ENCODE measurements at places on chromosomes 5 and 9. TPM values are rescaled to one million over a fixed set of nuclear protein-coding genes. Genes with fewer than 3 reads are reported as not detected.

Gene PURA
- 22.2 TPM for total RNA-seq

Gene STPG3
- total RNA-seq = 1.4 TPM

Gene SPINK5
- total RNA-seq = 1.1 TPM

Gene EPB41L4B
- 8.1 TPM for total RNA-seq

Gene ANKDD1B
- 0.24 TPM for total RNA-seq

Gene AGXT2
- not detected for total RNA-seq

Gene BNC2
- 4.3 TPM for total RNA-seq

Gene LCN15
- 0.46 TPM for total RNA-seq

Gene C9orf152
- not detected for total RNA-seq

Gene NKD2
- 4.4 TPM for total RNA-seq

Gene FCN2
- not detected for total RNA-seq

Gene RGMB
- total RNA-seq = 15.4 TPM

Gene FGFR4
- total RNA-seq = 4.3 TPM

Gene MCTP1
- 8.5 TPM for total RNA-seq

DNA sequence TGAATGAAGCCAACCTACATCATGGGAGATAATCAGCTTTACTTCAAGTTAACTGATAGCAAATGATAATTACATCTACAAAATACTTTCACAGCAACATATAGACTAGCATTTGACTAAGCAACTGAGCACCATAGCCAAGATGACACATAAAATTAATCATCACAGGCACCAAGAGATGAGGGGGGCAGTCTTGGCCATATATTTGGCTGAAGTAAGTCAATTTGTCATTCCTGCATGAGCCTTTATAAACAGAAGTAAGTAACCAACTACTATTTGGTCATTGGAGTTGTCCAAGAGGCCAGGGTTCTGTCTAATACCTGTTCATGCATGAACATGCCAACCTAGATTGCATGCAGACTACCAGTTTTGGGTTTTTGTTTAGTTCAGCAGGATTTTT lies 53.6 kb downstream of the PDCD1LG2 start:
- no peak for DNase-seq

DNA sequence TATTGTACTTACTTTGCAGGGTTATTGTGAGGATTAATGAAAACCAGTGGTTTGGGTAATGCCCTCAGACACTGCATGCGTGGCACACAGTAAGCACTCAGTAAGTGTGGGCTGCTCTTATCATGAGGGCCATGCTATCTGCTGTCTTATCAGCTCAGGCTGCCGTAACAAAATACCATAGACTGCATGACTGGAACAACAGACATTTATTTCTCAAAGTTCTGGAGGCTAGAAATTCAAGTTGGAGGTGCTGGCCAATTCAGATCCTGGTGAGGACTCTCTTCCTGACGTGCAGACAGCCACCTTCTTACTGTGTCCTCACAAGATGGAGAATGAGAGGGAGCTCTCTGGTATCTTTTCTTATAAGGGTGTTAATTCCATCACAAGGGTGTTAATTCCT lies 23.9 kb upstream of the SH3PXD2B start:
- no peak for DNase-seq

- no peak for DNase-seq
These were observed 537.8 kb upstream of the BRINP1 start for GRCh38 chr9:119907056-119907455.

GRCh38 chr5:65796269-65796668 lies 74.3 kb downstream of the NLN start:
- DNase-seq = no peak

DNA sequence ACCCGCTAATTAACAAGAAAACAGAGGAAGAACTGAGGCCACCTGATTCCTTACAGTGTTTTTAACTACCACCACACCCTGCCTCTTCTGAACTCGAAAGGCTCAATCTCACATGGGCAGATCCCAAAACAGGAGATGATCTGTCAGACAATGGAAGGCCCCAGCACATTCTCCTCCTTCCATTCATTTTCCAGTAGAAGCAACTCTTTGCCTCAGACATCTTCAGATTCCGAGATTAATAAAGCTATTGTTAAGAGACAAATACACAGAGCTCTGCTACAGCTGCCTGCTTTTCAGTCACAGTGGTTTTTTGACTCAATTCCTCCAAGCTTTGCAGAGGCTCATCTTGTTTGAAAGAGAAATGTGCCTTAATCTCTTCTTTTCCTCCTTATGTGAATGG lies 127.2 kb upstream of the ADAMTSL1 start:
- no peak for DNase-seq

GRCh38 chr5:134245101-134245604 lies 19.3 kb upstream of the PPP2CA start:
- no peak for DNase-seq

DNA sequence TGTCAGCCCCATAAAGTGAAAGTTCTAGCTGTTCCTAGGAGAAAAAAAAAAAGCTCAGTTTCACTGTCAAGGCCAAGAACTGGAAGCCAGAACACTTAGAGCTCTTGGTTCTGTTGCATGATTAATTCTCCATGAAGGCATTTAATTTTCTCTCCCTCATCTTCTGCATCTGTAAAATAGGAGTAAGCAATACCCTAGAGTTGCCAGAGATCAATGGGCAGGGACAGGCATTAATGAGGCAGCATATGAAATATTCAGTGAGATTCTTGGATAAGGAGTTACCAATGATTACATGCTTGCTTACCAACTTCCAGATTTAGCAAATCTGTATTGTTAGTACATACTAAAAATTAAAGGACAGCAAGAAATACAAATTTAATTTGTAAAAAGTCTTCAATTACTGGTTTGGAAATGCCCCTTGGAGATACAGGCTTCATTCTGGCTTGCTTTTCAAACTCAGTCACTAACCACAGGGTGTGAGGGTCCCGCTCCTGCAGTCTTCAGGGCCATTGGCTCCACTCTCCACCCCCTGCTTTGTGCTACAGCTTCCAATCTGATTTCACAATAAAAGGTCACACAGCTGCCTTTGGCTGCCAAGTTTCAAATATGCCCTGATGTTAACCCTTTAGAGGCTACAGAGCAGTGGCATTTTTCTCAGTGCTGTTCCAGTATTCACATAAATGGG lies 624.6 kb downstream of the BNC2 start:
- DNase-seq = no peak

GRCh38 chr9:95181226-95181818 lies 136.2 kb downstream of the FANCC start:
- DNase-seq = no peak

DNA sequence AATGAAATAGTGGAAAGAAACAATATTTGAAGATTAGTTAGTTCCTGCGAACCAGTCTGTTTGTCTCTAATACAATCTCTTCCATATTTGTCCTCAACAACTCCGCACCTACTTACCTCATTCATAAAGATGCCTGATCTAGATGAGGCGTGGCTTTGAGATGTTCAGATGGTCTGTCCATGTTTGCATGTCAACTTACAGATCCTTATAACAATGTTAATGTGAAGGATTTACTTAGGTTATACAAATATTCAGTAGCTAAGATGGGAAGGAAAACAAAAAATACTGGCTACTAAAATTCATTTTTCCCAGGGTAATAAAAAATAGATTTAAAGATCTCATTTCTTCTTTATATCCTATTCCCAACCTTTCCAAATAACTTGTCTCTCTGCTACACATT lies 8.3 kb downstream of the CDC14B start:
- DNase-seq = no peak

DNA sequence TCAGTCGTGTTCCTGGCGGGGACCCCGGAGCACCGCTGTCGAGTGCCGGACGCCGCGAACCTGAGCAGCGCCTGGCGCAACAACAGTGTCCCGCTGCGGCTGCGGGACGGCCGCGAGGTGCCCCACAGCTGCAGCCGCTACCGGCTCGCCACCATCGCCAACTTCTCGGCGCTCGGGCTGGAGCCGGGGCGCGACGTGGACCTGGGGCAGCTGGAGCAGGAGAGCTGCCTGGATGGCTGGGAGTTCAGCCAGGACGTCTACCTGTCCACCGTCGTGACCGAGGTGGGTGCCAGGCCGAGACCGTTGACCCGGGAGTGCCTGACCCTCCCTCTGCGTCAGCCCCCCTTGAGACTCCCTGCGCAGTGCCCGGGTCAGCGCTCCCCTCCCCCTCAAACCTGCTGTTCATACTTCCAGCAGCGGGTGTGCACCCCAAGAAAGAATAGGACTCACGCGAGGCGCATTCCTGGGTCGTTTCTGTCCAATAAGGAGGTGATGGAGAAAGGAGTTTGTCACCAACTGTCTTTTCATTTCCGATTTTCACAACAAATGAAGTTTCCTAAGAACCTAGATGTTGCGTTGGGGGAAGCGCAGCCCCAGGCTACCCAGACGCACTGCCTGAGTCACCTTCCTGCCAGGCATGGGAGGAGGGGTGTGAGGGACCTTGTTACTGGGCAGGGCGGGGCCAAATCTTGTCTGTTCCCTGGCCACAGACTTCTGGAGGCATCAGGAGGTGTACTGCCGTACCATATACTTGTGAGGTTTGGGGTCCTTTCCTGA lies 722 bp downstream of the SLC22A4 start:
- peak; percentile 86 for DNase-seq

GRCh38 chr5:78602400-78602799 lies 46.2 kb downstream of the LHFPL2 start:
- no peak for DNase-seq

- DNase-seq = no peak
These were observed 6.7 kb downstream of the PTGS1 start for GRCh38 chr9:122377241-122378164.

- DNase-seq = no peak
These were observed 13.0 kb upstream of the DEPDC1B start for GRCh38 chr5:60712950-60713349.

DNA sequence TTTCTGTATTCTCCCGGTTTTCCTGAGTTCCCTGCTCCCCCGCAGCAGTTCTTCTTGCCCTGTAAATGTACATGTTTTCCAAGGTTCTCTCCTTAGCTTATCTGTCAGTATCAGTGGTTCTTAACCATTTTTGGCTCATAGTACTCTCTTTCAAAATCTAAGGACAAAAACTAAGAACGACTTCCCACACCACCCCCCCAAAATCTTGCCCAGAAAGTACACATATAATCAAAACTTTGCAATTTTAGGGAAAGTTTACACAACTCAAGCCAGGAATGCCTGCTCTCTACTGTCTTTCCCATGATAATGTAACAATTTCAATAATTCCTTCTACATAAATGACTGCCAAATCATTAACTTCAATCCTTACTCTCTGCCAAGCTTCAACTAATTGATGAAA lies 4.5 kb downstream of the DCAF12 start:
- DNase-seq = no peak

- no peak for DNase-seq
These were observed 186.2 kb downstream of the PJA2 start for GRCh38 chr5:109223531-109223930.

DNA sequence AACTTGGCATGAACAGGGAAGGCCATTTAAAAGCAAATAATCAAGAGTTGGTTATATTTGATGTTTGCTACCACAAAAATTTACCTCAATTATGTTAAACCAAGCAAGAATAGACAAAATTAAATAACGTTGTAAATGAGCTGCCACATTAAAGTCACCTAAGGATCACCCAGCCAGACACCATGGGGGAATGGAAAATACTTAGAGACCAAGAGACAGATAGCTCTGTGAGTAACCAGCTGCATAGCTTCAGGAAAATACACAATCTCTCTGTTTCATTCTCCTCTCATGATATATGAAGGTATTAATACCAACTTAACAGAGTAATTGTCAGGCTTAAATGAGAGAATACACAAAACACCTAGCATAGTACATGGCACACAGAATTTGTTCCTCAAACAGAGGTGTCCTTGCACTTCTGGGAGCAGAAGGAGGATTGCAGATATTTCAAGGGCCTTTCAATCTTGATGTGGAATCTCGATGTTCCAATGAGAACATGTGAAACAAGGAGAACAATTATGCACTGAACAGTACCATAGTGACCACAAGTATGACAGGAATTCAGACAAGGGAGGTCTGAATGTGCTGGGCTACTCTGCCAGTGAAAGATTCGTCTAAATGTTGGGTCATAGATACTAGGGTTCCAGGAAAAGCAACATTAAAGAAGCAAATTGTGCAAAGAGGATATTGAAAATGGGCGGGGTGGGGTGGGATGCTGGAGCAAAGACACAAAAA lies 18.6 kb downstream of the JAKMIP2 start:
- DNase-seq = no peak

DNA sequence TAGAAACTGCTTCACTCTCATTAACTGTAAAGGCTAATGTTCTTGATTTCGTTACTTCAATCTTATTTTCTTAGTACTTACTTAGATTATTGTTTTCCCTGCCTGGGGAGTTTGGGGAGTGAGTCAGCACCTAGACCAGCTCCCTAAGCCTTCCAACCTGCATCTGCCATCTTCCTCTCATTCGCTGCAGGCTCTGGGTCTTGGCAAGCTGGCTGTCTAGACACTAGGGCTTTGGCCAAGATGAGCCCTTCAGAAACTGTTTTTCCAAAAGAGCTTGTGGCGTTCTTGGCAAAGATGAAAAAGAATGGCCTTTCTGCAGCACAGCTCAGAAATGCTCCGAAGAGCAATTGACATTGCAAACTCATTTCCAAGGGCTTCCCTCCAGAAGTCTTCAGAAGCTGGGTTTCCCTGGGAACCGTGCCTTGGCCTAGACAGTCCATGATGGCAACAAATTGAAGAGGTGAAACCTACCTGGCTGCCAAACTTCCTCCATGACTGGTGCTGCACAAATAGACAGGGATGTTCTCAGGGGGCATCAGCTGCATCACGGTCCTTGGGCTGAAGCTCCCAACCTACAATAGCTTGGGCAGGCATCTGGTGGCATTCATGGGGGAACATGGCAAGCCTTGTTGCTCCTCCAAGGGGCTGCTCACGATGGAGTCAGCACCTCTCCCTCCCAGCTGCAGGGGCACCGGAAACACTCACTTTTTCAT lies 76.6 kb downstream of the NSUN2 start:
- DNase-seq = no peak

DNA sequence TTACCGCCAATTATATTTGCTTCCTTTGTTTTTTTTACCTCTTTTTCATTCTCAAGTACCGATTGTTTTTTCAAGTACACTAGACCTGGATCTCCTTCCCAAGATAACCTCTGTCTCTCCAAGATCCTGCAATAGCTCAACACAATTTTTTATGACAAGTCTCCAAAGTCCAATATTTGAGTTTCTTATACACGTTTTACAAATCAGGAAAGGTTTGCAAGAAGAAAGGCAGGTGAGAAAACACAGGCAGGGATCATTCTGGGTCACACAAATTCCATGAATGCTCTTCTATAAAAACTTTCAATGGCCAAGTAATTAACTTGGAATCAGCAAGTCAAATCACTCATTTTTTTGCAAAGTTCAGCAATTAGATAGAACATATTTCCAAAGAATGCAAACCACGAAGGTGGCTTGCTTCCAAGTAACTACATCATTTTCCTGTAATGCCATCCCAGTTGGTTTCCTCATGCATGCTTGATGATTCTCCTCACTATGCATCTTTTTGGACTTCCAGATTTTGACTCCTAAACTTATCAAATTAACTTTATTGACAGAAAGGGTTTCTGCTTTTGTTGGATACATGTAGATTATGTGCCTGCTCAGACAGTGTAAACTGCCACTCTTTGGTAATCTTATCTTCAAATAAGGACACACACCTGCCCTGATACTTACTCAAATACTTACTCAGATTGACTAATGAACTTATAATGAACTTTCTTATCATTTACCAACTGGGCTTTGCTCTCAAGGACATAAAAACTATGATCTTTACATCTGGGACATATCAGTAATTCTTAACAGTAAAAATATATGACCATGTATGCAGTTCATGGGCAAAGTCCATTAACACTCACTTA lies 24.7 kb upstream of the IFNE start:
- no peak for DNase-seq

All from Right ventricle myocardium inferior (tissue), 1 donor.